ENCODE measurements at places on chromosomes 3 and 15.

DNA sequence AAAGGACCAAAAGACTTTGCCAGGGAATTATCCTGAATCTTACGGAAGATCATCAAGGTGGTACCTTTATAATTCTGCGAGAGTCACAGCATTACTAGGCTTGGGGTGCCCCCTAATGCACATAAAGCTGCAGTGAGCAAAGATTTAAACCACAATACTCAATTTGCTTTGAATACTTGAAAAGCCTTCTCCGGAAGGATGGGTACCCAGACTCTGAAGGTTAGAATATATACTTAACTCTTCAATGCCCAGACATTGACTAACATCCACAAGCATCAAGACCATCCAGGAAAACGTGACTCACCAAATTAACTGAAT is 117.8 kb upstream of the KCNH8 start:
- DNase-seq = no peak

- no peak for DNase-seq
Observed at GRCh38 chr15:85580879-85581278, 200.5 kb downstream of the AKAP13 start.

- no peak for DNase-seq
Observed at GRCh38 chr3:113018536-113019181, 27.9 kb downstream of the GTPBP8 start.

GRCh38 chr3:181730934-181731333 is 19.2 kb downstream of the SOX2 start:
- DNase-seq = no peak

GRCh38 chr3:128799653-128800052 is 73.7 kb downstream of the RAB7A start:
- no peak for DNase-seq

- DNase-seq = no peak
Observed at GRCh38 chr3:117523418-117523817, 813.8 kb downstream of the TUSC7 start.

DNA sequence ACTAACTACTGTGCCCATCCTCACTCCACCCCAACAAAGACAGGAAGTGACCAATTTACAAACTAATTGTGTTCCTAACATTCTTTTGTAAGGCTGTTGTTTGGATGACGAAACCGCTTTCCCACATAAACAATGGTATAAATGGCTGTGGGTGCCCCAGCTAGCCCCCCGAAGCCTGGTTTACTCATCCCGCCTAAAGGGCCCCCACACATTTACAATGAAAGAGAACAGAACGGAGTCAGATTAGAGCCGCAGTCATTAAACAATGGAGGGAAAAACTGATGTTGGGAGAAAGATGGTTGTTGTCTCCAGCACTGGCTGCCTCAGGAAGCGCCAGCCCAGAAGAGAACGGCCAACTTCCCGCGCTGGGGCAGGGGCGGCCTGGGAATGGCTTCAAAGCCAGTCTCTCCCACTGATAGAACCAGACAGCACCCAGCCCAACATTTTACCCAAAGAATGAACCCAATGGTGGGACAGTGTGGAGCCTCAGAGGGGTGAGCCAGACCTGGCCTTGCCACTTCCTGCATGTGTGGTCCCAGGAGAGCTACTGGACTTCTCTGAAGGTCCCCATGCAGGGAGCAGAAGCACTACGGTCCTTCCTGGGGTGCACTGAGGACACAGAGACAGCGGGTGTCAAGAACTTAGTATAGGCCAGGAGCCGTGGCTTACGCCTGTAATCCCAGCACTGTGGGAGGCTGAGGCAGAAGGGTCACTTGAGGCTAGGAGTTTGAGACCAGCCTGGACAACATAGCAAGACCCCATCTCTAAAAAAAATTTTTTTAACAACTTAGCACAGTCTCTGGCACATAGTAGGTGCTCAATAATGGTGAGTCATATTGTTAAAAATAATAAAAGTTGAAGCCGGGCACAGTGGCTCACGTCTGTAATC is 75.8 kb upstream of the GATA2 start:
- no peak for DNase-seq

- DNase-seq = no peak
Observed at GRCh38 chr3:94372026-94372425, 309.2 kb downstream of the NSUN3 start.

DNA sequence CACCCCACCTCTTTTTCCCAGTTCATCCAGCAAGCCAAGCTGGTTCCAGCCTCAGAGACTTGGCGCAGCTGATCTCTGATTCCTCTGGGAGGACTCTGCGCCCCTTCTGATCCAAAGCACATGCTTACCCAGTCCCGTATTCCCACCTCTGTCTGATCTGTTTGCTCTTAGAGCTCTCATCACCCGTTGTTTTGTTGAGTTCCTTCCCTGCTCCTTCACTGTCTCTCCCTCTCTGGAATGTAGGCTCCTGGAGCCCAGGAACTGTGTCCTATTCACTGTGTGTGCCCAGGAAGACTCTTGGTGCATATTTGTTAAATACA is 1.3 kb upstream of the ZXDC start:
- no peak for DNase-seq

- no peak for DNase-seq
Observed at GRCh38 chr15:36769098-36769497, 189.7 kb downstream of the CDIN1 start.

DNA sequence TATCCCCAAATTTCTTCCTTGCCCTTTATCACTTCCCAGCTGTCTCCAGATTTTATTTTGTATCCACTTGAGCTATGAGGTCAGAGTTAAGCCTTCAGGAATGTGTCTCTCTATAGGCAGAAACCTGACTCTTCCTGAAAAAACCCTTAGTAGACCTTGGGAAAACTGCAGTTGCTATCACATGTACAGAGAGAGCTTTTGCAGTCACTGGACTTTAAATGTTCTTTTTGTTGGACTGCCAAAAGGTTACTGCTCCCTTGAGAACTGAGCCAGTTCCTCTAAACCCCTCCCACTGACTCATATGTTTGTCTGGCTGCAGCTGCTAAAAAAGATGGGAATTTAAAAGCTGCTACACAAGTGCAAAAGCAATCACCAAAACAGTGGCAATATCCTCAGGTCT is 169.1 kb upstream of the CCDC54 start:
- peak; percentile 72 for DNase-seq

GRCh38 chr15:77856705-77857346 is 220.7 kb downstream of the TBC1D2B start:
- no peak for DNase-seq

GRCh38 chr15:70519004-70519365 is 244.4 kb downstream of the UACA start:
- no peak for DNase-seq

GRCh38 chr15:101827257-101827656 is 15.3 kb downstream of the OR4F15 start:
- DNase-seq = no peak

DNA sequence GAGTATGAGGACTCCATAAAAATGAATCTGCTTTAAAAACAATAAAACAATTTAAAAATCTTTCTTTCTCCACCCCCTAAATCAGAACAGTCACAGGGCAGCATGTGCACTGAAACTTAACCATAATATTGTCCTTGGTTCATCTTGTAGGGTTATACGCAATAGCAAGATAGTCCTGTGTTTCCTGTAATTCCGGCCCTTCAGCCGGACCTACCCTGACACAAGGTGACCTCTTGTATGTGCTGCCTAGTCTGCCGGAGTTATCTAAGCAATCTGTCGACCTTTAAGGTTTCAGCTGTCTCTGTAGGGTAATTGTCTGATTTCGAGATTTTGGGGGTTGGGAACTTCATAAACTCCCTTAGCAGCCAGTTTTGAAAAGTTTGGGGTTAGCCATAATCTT is 99.9 kb downstream of the DHX36 start:
- no peak for DNase-seq

- no peak for DNase-seq
Observed at GRCh38 chr3:129567176-129567705, 24.3 kb downstream of the H1-8 start.

DNA sequence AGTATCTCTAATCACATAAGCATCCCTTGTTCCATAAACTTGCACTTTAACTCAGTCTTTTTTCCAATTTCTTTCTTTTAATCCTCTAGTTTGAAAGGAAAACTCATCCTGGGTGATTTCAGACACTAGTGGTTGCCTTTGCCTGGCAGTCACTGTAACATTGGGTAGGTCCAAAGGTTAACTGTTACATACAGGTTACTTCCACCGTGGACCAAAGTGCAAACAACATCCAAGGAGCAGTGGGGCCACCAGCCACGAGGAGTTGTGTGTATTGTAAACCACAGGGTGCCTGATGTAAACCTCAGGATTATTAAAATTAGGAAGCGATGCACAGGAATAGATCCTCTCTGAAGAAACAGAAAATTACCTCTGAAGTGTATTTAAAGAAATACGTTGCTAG is 75.0 kb downstream of the HCN4 start:
- no peak for DNase-seq

DNA sequence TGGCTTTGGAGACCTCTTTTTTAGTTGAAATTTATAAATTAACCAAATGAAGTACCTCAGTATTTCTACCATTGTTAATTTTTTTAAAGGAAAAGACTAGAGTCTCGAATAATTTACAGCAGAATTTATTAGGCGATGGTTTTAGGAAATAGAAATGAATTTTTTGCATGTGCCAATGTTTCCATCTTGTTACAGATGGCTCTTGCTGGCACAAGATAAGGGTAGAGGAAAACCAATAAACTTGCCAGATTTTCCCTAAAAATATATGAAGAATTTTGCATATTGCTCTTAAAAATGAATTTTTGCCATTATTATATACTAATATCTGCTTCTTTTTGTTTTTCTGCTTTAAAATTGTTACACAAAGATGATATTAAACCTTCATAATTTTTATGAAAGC is 380.7 kb downstream of the NLGN1 start:
- DNase-seq = peak; percentile 54

GRCh38 chr3:185583925-185584324 is 2.2 kb upstream of the SENP2 start:
- DNase-seq = no peak

DNA sequence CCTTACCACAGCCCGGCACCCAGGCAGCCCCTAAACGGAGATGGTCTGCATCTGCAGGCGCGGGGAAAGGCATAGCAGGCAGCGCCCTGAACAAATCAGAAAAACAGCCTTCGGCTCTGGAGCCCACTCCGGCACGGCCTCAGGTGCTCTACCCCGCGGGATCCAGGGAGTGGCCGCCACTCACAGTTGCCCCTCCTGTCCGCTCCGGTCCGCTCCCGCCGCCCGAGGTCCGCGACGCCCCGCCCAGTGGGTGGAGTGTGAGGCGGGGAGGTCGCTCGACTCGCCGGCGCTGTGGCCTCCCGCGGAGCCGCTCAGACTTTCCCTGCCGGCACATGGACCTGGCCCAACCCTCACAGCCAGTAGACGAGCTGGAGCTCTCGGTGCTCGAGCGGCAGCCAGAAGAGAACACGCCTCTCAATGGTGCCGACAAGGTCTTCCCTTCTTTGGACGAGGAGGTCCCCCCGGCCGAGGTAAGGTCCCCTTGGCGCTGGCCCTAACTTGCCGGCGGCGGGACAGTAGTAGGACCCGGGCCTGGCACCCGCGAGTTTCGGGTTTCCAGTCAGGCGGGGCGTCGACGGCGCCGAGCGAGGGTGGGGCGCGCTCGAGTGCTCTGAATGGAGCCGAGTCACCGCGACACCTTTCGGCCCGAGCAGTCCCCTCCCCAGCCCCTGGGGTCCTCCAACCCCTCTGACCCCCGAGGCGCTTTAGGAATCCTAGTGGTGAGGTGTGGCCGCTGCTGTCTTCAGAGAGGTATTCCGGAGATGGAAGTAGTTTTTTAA is at the start of gene C3orf52:
C3orf52 (plus strand) TSS at position 314 of the 779 bp plus-strand sequence; CDS start at position 333, 19 bp downstream.
- DNase-seq = no peak

DNA sequence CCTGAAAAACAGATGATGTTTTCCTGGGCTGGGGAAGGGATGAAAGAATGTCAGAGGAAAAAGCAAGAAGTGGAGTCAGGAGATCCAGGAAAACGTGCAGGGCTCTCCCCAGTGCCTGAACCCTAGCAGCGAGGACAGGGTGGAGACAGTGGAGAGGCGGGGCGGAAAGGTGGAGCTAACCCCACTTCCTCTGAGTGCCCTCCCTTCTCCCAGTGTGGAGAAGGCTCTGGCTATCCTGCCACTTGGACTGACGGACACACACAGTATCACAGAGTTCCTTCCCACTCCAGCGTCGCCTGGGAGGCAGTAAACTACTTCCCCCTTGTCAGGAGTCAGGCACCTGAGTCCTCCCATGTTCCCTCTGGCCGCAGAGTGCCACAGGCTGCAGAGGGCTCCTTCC is 125.3 kb upstream of the CHRNA7 start:
- no peak for DNase-seq

GRCh38 chr3:180177255-180177654 is 140.5 kb upstream of the PEX5L start:
- no peak for DNase-seq

DNA sequence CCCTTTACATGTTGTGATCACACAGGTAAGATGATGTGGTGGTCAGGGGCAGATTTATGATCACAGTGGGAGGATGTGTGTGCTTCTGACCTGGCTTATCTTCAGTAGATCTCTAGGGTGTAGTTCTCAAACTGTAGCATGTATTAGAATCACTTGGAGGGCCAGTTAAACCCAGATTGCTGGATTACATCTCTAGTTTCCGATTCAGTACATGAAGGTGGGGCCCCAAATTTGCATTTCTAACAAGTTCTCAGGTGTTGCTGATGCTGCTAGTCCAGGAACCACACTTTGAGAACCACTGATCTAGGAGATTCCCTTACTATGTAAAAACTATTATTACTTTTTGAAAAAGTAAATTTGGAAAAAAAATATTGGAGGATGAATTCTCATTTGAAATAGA is 199.3 kb upstream of the GOLIM4 start:
- no peak for DNase-seq

- DNase-seq = no peak
Observed at GRCh38 chr3:141249041-141249440, 17.4 kb downstream of the PXYLP1 start.

DNA sequence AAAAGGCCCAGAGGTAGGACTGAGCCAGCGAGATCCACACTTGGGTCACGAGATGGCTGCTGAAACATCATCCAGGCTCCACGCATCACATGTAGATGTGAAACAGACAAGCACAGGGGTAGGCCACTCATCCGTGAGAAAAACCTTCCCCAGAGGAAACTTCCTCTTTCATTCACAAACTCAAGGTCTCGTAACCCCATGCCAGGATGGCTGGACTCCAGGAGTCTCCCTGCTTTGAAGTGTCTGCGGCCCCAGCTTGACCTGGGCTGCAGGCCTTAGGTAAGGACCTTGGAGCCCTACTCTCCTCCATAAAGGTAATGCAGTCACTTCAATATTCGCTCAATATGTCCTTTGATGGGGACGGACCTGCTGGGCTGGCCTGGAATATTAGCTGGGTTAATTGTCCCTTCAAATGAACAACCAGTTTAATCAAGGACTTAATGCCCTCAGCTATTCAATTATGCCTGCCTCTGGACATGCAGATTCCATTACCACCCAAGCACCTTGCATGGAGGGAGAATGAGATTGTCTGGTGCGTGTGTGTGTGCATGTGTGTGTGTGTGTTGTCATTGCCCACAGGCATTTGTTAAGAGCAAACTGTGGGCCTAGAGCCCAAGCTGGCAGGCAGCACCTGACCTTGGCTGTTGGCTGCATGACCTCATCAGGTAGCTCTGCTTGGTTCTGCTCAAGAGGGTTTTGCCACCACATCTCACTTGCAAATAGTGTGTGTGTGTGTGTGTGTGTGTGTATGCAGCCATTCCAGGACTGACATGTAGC is 186.9 kb upstream of the TLE3 start:
- no peak for DNase-seq

GRCh38 chr3:176870451-176870850 is 326.8 kb downstream of the TBL1XR1 start:
- DNase-seq = no peak

GRCh38 chr15:51390241-51390965 is 48.9 kb downstream of the GLDN start:
- no peak for DNase-seq

GRCh38 chr3:183587336-183587735 is 31.8 kb upstream of the KLHL6 start:
- no peak for DNase-seq
